Activated naive CD4-positive, alpha-beta T cell treated with anti-CD3 and anti-CD28 coated beads, Interleukin-2, amount 50 U/mL, for 16 hours (primary cell): ENCODE measurements at places on chromosomes 6 and 20.

DNA sequence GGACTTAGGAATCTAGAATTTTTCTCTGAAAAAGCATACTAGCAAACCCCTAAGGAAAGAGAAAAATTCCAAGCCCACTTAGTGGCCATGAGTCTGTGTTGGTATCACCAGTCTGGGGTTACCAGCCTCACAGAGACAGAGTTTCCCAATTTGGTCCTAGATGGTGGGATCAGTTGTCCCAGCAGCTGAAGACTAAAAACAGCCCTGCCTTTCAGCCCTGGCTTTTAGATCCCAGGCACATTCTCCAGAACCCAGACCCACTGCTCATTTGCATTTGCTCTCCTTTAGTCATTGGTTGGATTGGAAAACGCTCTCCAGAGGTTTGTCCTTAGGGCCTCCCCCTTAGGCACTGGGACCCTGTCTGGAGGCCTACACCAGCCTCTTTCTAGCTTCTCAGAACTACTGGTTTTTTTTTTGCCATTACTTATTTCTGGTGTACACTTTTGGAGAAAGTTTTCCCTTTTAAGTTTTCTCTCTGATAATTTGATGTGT, 39.1 kb upstream of the FOXO3 start:
- no peak for DNase-seq

- DNase-seq, result no peak
Measured at GRCh38 chr6:13250703-13251102, 77.6 kb downstream of the TBC1D7 start.

DNA sequence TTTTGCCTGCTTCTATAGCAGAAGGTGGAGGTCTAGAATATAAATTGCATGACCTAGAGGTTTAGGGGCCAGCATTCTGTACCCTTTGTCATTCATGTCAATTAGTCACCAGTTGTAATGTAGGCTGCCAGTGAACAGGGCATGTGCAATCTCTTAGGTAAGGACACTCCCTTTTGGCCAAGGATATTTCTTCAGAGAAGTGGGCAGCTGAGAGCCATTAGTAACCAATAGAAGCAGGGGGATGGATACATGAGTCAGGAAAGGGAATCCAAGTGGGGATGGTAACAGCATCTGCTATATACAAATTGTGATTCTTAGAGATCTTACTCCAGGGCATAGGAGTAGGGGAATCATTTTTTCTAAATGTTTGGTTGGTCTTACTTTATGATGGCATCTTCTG, 494.2 kb upstream of the JAG1 start:
- no peak for DNase-seq

- DNase-seq, result no peak
Measured at GRCh38 chr6:36743538-36744303, 46.1 kb downstream of the RAB44 start.

DNA sequence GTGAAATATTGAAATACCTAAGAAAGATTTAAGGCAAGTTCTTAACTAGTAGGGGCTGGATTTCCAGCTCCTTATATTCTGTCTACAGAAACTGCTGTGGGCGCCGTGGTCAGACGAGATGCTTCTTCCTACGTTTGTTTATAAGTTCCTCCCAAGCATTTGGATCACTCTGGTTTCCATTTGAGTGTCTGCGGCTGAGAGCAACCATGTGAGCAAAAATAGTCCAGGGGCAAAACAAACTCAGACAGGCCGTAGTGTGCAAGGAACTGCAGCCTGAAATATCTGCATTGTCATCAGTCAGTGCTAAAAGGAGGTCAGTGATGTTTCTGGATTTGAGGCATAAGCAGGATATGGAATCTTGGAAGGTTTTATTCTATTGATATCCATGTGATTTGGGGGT, 485.9 kb upstream of the JAG1 start:
- DNase-seq, result no peak

DNA sequence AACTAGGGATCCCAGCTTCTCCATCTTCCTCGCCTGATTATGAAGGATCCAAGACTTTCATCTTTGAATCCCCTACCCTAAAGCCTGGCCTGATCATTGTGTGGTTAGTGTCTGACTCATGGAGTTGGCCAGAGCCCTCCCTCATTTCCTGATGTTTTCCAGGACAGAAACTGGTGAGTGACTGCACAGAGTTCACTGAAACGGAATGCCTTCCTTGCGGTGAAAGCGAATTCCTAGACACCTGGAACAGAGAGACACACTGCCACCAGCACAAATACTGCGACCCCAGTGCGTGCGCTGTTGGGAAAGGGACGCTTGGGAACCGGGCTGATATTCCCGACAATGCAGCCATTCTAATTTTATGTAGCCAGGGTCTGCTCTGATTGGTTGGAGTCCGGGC, 4.0 kb downstream of the CD40 start:
- DNase-seq, result no peak

DNA sequence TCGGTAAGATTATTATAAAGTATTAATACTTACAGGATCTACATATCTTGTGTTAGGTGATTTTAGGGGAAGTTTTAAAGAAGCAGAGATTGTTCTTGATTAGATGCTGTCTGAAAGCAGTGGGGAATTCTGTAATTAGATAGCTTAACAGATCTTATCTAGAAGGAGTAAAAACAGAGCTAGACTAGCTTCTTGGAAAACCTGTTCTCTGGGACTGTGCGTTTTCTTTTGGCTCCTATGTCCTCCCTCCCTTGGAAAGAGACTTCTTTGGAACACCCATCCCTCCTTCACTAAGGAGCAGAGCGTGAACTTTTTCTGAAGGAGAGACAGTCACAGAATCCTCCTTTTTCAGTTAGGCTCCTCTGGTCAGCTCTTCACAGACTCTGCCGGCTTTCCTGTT, 83.5 kb upstream of the ZNF184 start:
- DNase-seq, result no peak

DNA sequence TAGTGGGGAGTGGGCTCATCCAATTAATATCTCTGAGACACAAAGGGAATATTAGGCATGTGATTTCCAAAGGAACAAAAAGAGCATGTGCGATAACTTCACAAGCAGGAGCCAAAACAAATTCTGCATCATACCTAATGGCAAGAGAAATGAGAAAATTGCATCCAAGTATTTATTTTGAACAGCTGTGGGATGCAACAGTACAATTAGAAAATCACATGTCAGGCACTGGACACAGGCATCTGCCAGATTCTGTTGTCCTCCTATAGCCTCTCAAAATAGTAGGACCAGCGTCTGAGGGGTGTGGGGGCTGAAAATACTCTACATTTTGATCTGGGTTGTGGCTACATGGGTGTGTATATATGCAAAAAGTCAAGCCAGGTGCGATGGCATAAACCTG, 66.3 kb downstream of the EDN1 start:
- DNase-seq, result no peak

GRCh38 chr6:35426074-35426473, 26.1 kb upstream of the FANCE start:
- no peak for DNase-seq

- DNase-seq, result no peak
Measured at GRCh38 chr6:56334937-56335336, 87.6 kb upstream of the COL21A1 start.

DNA sequence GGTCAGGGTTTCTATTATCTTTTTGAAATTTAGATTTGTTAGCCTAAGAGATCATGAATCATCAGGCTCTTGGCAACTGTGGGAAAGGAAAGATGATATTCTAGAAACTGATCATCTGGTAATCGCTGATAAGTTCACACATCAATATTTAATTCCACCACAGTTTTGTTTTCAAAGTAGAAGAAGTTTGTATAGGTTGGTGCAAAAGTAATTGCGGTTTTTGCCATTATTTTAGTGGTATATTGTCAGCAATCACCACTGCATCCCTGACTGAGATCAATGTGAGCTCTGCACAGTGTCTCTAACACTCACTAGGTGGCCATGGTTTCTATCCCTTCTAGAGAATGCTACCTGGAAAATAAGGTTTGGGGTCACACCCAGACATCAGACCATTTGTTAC, 17.0 kb upstream of the PXDC1 start:
- DNase-seq, result no peak

- no peak for DNase-seq
Measured at GRCh38 chr20:59670786-59671492, 66.6 kb downstream of the PHACTR3 start.

DNA sequence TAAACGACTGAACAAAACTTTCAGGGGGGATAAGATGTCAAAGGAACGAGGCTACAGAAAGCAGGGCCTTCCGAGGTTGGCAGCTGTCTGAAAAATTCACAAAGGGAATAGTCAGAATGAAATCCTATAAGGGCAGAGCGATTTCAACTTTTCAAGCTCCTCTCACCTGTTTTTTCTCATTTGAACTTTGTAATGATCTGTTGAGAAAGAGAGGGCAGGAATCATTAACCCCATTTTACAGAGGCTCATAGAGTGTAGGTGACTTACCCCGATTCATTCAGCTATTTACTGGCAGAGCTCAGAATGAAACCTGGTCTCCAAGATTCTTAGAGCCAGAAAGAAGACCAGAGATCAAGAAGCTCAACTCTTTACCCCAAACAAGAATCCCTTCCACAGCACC, 266.1 kb upstream of the ARID1B start:
- no peak for DNase-seq
